ENCODE measurements at places on chromosomes 7 and 10. TPM values are rescaled to one million over a fixed set of nuclear protein-coding genes. Genes with fewer than 3 reads are reported as not detected.

- DNase-seq, result peak; percentile 51
These were observed 120.3 kb downstream of the VIPR2 start for GRCh38 chr7:159024280-159024951.

DNA sequence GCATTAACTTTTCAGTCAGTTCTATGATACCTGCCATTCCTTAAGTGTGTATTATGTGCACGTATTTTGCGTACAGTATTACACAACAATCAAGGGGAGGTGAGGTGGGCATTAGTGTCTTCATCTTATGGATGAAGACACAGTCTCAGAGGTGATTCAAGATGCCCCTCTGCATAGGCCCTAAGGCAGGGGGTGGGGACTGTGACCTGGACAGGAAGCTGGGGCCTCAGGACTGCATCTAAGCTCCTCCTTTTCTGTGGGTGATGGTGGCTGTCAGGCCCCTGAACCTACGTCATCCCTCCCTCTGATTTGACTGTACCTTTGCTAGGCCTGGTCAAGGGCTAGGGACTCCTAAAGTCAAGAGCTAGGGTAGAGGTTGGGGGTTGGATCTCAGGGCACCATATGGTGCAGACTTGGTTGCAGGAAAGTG lies 38.9 kb downstream of the HK1 start:
- DNase-seq, result no peak

GRCh38 chr7:412313-412710 lies 107.3 kb downstream of the PDGFA start:
- DNase-seq, result no peak

DNA sequence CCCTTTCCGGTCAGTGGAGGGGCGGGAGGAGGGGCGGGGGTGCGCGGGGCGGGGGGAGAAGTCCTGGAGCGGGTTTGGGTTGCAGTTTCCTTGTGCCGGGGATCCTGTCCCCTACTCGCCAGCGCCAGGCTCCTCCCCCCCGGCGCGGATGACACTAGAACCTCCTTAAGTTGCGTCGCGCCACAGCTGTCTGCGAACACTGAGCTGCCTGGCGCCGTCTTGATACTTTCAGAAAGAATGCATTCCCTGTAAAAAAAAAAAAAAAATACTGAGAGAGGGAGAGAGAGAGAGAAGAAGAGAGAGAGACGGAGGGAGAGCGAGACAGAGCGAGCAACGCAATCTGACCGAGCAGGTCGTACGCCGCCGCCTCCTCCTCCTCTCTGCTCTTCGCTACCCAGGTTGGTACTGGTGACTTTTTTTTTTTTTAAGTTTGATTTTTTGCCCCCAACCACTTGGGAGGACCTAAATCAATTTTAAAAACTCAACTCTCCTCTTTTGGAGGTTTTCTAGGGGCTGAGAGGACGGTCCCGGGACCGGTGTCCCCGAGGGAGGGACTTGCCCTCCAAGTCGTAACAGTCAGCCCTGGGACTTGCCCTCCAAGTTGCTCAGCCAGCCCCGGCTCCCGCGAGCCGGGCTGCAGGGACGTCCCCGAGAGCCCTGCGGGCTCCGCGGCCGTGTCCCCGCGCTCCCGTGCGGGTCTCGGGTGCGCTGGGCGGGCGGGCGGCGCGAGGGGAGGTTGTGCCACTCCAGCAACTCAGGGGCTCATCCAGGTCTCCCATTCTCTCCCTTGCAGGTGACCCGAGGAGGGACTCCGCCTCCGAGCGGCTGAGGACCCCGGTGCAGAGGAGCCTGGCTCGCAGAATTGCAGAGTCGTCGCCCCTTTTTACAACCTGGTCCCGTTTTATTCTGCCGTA lies at the start of gene GATA3:
GATA3 (plus strand) TSS at position 195 of the 914 bp plus-strand sequence. CDS start 968 bp downstream, outside the sequence.
- DNase-seq, result no peak

GRCh38 chr7:28748346-28748745 lies 209.8 kb downstream of the TRIL start:
- DNase-seq, result no peak

DNA sequence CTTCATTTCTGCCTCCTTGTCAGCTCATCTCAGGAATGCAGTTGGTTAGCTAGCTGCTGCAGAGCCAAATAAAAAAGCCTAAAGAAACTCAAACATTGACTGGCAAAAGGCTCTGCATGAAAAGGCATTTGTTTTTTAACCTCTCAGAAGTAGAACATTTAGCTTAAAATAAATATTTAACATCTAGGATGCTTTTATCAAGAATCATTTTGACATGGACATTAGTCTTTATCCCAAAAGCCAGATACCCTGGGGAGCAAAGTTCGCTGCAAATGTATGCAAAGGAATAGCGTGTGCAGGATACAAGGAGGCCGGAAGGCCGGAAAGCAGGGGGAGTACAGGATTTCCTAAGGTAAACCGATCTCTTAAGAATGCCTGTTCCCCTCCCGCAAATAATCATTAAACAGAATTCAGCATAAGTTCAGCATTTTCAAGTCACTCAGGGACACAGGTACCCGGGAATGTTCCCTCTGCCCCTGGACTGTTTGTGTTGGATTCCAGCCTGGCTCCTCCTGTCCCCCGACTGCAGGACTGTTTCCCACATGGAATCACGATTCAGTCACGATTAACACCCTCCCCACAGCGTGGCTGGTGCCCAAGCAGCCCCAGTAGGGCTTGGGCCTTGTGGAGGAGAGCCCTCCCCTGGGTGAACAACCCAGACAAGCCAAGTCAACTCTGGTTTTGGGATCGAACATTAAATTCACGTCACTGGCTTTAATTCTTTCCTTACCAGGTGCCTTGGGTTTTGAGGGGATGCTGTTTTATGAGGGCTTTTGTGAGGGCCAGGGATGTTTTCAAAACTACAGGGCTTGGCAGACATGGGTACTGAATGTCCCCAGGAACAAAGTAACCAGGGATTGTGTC lies 97.8 kb downstream of the HIPK2 start:
- DNase-seq, result peak; percentile 36

Gene KMT2C
- total RNA-seq, result 54.4 TPM

Gene WNT8B
- 0.59 TPM for total RNA-seq

Gene PROSER2
- total RNA-seq, result 9.6 TPM

Gene CPA2
- 12,479 TPM for total RNA-seq
